ENCODE measurements at places on chromosomes 13 and 19.

GRCh38 chr13:111919849-111920248 lies 147.1 kb upstream of the SOX1 start:
- no peak for DNase-seq

GRCh38 chr19:47507012-47507411 lies 7.9 kb downstream of the NAPA start:
- DNase-seq = no peak

- DNase-seq = no peak
These were observed 298.8 kb downstream of the SHISA2 start for GRCh38 chr13:25752957-25753551.

DNA sequence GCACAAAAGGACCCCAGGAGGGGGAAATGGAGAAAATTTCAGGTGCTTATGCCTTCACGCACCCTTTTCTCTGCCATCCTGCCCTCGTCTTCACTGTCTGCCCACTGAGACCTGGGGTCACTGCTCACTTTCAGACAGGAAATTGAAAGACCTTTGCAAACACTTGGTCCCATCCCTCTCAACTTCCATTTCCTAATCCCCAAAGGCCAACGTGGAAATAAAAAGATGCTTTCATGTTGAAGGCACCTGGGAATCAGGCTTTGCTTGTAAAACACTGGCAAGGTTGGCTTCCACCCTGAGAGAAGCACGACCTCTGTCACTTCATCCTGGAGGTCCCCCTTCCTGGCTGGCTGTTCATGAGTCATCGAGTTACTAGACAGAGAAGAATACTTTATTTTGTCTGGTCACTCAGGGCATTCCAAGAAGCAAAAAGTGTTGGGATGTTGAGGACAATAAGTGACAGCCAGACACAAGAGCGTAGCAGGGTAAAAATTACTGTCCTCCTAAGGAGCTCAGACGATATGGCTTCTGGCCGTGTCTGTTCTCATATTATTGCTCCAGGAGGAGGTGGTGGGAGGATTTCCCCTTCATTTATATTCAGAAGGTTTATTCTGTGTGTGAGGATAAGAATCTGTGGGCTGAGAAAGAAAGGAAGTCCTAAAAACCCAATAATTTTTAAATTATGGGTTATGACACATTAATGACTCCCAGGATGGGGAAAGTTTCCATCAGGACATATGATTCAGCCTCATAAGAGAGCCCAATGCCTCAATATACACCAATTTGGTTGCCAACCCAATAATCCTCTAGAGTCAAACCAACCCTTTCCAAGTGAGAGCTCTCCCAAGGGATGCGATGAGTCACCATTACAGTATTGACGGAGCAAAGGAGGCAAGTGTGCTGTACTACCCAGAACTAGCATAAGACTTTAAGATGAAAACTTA lies 409.0 kb downstream of the COG6 start:
- no peak for DNase-seq

- no peak for DNase-seq
These were observed 122.0 kb downstream of the UQCRFS1 start for GRCh38 chr19:29090783-29091526.

GRCh38 chr19:33125929-33126388 lies 6.0 kb upstream of the WDR88 start:
- no peak for DNase-seq

- no peak for DNase-seq
These were observed 396.6 kb upstream of the NBEA start for GRCh38 chr13:34545461-34545860.

- no peak for DNase-seq
These were observed 45.3 kb downstream of the UFM1 start for GRCh38 chr13:38394777-38395496.

DNA sequence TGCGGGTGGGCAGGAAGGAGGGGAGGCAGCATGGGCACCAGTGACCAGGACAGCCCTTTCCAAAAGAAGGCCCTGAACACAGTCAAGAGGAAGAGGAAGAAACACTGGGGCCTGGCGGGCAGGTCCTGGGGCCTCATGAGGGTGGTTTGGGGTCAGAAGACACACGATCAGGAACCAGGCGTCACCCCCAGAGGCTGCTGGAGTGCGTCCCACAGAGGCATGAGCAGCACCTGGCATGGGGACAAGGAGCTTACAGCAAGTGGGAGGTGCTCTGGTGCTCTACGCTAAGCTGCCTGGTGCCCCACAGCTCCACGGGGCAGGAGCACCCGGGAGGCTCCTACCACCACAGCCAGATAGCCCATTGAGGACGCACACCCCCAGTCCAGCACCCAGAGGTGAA lies 20.0 kb downstream of the ELL start:
- no peak for DNase-seq

DNA sequence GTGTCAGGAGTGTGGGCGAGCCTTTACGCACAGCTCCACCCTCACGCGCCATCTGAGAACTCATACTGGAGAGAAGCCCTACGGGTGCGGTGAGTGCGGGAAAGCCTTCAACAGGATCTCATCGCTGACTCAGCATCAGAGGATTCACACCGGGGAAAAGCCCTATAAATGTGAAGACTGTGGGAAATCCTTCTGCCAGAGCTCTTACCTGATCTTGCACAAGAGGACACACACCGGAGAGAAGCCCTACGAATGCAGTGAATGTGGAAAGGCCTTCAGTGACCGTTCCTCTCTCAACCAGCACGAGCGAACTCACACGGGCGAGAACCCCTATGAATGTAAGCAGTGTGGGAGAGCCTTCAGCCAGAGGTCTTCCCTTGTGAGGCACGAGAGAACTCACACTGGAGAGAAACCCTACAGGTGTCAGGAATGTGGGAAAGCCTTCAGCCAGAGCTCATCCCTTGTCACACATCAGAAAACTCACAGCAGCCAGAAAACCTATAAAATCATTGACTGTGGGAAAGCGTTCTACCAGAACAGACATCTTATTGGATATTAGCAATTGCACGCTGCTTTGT lies 6.9 kb upstream of the ZNF555 start:
- DNase-seq = no peak

- DNase-seq = no peak
These were observed 1017.3 kb upstream of the PCDH20 start for GRCh38 chr13:62432906-62433305.

- no peak for DNase-seq
These were observed 18.8 kb downstream of the UBE2L5 start for GRCh38 chr13:30440910-30441703.

DNA sequence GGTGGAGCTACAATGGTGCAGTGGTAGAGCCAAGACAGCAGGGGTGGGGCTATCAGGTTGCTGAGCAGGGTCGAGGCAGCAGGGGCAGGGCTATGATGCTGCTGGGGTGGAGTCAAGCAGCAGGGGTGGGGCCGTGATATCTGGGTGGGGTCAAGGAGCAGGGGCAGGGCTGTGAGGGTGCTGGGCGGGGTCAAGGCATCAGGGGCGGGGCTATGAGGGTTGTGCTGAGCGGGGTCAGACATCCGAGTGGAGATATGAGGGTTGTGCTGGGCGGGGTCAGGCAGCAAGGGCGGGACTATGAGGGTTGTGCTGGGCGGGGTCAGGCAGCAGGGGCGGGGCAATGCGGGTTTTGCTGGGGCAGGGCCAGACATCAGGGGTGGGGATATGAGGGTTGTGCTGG lies 14.7 kb downstream of the HCN2 start:
- DNase-seq = no peak

- no peak for DNase-seq
These were observed 6.2 kb downstream of the XAB2 start for GRCh38 chr19:7622933-7623685.

- DNase-seq = no peak
These were observed 22.2 kb upstream of the PLPP2 start for GRCh38 chr19:313169-313987.

DNA sequence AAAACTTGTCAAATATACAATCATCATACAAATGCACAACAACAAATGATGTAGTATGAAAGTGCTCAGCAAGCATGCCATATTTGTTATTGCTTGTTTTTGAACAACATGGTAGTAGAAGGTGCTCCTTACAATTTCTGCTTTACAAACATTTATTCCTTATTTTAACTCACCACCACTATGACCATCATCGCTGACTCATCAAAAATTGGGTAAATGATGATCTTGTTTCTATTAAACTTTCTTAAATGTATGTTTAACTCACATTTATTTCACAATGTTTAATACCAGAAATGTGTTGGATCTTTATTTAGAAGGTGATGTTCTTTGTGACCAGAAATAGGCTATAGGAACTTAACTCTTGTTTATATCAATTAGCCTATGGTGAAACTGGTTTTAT lies 45.5 kb downstream of the KCNRG start:
- DNase-seq = no peak

GRCh38 chr19:32828139-32828538 lies 41.4 kb downstream of the SLC7A9 start:
- no peak for DNase-seq

DNA sequence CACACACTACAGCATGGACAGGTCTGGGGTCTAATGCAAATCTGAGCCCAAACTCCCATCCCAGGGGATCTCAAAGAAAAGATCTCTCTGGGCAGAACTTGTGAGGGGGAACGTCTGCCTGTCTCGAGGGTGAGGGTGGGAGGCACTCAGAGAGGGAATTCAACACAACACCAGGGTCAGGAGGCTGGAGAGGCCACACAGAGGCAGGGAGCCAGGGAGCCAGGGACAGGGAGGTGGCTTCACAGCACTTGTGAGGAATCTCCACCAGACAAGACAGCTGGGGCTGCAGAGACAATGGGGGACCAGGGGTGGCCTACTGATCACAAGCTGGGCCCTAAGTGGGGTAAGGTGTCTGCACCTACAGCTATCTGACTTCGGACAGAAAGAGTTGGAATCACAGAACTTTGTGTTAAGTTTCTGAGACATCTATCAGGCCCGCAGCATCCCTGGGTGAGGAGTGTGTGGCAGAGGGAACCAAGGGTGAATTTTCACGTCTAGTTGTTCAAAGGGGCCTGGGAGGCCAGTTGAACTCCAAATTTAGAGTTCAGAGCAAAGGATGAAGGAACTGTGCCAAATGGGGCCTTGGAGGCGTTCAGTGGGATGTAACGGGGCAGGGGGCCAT lies 12.7 kb upstream of the AKAP8L start:
- no peak for DNase-seq

DNA sequence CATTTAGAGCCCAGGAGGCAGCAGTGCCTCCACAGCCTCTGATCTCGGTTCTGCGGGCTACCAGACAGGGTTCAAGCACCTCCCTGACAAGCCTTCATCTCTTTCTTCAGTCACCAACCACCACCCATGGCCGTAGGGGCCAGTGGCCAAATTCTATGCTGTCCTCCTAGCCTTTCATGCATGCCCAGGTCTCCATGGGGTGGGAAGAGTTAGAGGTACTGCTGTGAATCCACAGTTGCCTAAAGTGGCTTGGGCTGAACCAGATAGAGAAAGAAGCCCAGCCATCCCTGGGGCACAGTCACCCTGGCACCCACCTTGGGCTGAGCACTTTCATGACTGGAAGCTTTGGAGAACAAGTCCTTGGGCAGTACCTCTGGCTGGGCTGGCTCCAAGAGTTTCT lies 97.4 kb downstream of the ZDHHC20 start:
- DNase-seq = no peak

GRCh38 chr19:4374498-4375163 lies 25.7 kb downstream of the SH3GL1 start:
- no peak for DNase-seq

DNA sequence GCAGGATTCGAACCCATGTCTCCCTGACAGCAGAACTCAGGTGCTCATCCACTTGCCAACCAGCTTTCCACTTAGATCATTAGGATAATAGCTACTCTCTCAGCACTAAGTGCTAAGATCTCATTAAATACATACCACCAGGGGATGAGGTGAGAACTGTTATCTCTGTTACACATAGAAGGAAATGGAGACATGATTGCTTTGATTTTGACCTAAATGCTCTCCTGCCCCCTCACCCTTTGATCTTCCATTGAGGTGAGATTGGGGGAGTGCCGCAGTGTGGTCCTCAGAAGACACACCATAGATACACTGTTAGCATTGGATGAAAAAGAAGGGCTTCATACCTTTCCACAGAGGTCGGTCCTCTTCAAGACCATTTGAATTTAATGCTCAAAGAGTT lies 38.9 kb upstream of the NPAS1 start:
- DNase-seq = no peak

DNA sequence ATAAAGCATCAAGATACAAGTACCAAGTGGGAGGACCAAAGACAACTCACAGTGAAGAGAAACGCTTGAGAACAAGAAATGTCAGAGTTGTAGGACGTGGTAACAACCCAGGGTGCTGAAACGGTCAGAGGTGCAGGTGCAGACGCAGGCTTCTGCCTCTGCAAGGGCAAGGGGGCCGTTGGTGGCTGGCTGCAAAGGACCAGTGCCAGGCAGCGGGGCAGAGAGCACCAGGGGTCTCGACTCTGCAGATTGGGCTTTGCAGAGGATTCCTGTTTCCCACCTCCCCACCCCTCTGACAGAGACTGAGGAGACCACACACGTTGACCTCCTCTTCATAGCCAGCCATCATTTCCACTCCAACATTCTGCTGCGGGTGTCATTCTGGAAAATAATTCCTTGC lies 38.3 kb downstream of the RAB20 start:
- no peak for DNase-seq

GRCh38 chr13:103716718-103717117 lies 650.5 kb upstream of the SLC10A2 start:
- no peak for DNase-seq

GRCh38 chr13:101545521-101545920 lies 93.0 kb downstream of the ITGBL1 start:
- no peak for DNase-seq

DNA sequence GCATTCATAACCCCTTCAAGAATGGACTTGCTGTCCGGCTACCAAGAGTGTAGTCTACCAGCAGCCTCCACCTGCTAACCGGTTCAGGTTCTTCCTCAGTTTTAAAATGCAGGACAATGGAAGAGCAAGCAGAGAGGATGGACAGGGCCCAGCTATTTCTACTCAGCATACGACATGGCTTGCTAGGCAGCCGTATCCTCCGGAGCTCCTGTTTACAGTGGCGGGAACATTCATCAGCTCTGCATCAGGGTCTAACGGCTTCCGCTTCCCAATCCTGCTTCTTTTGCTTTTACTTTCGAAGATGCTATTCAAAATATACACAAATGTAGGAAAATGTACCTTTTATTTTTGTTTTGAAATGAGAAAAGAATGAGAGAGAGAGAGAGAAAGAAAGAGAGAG lies 118.5 kb downstream of the TRPC4 start:
- DNase-seq = no peak

DNA sequence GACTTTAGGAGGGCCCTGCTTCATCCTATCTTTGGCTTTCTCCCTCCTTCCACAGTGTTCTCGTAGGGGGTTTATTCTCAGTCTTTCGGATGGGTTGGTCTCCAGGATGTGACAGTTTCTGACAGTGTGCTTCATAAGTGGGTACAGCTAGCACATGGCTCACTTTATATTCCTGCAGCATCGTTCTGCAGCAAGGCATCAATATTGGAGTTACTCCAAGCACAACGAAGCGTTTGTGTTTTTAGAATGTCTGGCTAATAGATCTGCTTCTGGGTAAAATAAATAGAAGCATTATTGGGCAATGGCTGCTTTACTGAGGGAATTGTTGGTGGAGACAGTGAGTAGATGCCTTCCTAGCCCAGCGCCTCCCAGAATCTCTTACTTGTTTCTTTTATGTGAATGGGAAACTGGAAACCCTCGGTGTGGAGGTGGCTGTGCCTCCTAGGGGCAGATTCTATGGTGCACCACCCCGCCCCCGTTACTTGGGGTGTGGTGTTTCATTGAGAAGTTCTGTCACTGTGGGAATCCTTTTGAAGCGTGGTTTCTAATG lies 2.0 kb downstream of the FARP1 start:
- no peak for DNase-seq

- DNase-seq = no peak
These were observed 12.4 kb upstream of the TPP2 start for GRCh38 chr13:102584434-102584833.

Data from progenitor cell of endocrine pancreas (in vitro differentiated cells).